Esophagus squamous epithelium (tissue), 5 donors: ENCODE measurements at places on chromosomes 4 and X.

GRCh38 chr4:26105815-26106699 is 192.0 kb downstream of the SMIM20 start:
- no peak for DNase-seq

DNA sequence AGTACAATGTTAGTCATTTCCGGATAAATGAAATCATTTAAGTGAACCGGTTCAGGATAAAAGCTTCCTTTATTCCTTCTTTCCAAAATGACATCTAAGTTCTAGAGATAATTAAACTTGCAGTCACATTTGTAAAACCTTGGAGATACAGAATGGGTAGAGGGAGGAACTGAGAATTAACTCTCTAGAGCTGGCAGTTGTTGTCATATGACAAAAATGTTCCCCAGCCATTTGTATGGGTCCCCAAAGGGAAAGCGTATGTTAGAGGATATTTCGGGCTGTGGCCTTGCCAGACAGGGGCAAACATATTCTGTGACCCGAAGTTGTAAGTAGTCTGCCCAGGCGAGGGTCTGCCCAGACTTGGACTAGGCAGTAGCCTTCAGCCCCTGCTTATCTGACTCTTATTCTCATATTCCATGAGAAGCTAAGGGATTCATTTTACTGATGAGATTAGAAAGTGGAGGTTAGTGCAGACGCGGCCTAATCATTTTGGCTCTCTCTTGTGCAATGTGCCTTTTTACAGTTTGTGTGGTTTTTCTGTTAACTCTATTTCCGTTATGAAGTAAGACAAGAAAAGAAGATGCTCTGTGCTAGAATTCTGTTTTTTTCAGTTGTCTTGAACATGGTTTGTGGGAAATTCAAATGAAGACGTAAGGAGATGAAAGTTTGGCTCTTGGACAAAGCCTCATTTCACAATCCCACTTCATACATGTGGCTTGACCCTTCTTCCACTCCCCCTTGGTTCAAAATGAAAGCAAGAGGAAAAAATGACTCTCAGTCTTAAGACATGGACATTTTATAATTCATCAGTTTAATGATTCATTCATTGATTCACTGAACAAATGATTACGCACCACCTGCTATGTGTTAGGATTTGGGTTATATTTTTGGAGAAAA is 2394.2 kb upstream of the AGA start:
- no peak for DNase-seq

DNA sequence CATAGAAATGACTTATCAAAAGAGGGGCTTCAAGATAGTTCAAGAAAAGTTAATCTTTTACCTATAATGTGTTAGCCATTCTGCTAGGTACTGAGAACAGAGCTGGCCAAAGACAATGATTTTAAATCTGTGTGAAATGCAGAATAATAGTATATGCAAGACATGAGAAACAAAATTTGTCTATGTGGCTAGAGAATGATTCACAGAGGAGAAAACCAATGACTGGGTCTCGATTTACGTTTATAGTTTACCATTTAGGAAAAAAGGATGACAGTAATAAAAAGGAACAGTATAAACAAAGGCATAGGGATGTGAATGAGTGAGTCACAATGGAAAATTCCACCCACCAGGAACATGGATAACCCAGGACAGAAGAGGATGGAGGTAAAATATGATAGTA is 31.9 kb downstream of the NPFFR2 start:
- no peak for DNase-seq

GRCh38 chr4:86926435-86927086 is 8.2 kb upstream of the AFF1 start:
- no peak for DNase-seq

GRCh38 chr4:137627739-137628460 is 95.6 kb upstream of the PCDH18 start:
- no peak for DNase-seq

- DNase-seq, result no peak
These were observed 8.8 kb upstream of the NKX6-1 start for GRCh38 chr4:84507941-84508340.

DNA sequence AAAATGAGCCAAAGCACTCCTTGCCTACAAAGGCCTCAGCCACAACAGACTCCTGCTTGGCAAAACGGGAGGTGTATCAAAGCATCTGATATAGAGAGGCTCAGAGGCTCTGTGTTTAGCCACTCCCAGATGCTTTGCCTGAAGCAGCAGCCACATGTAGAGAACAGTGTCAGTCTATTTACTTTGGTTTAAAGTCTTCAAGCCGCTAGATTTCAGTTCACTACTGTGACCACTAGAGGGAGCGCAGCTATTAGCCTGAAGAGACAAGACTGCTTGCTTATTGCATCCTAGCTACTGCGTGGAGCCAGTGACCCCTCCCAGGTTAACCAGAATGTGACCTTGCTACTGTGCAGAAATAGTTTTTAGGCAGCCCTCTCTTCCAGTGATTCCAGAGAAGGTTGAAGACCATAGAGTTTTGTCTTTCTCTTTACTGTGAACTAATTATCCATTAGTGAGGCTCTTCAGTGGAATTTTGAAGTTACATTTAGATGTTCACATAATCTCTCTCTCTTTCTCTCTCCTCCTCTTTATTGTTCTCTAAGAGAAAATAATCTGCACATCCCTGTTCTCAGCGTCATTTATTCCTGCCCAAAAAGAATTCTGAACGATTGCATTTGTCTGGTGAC is 39.3 kb downstream of the BMP3 start:
- DNase-seq, result no peak

- DNase-seq, result no peak
These were observed 160.1 kb downstream of the COX18 start for GRCh38 chr4:72909461-72909860.

DNA sequence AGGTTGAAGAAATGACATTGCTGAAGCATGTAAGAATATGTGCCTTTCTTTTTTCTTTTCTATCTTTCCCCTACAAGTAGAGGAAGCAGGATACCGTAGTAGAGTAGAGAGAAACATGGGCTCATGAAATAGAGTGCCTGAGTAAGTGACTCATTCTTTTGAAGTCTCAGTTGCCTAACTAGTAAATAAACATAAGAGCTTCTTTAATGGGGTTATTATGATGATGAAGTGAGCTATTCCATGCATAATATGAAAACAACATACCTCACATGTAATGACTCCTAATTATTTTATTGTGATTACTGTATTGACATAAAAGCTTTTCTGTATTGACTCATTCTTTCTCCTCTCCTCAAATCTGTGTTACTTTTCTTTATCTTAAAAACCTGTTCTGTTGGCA is 1538.2 kb downstream of the TECRL start:
- no peak for DNase-seq

- no peak for DNase-seq
These were observed 242.1 kb downstream of the ADAMTS3 start for GRCh38 chr4:72326692-72327632.

GRCh38 chrX:19658030-19658429 is 142.7 kb upstream of the MAP3K15 start:
- no peak for DNase-seq

GRCh38 chrX:65136424-65136823 is 160.2 kb upstream of the ZC4H2 start:
- DNase-seq, result no peak

DNA sequence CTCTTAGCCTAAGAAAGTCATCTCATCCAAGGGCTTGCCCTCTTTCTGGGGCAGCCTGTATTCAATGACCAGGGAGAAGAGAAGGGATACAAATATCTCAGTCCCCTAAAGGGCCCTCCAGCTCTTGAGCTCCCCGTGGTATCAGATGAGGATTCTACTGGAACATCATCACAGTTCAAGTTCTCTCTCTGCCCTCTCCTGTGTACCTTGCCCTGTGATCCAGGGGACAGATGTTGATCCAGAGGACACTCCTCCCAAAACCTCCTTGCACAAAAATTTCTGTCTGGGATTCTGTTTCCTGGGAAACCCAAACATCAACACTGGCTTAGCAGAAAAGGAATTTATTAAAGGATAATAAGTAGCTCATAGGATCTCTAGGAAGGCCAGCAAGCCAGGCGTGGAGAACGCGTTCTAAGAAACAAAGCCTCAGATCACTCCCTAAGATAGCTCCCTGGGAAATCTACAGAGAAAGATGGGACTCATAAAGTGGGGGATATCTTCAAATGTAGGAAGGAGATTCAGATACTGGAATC is 296.3 kb upstream of the KLF3 start:
- no peak for DNase-seq

DNA sequence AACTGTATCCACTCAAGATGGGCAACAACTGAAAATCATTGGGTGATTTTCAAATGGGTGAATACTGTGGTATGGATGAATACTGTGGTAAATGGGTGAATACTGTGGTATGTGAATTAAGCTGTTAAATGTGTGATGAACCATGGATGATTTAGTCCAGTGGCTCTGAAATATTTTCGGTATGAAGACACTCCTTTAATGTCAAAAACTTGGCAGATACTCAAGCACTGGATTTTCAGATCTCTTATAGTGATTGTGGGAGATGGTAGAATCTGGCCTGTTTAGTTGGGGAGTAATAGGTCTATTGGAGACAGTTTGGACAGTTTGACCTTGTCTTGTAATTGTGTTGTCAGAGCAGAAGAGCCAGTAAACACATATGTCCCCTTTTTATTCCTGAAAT is 45.7 kb downstream of the SSX7 start:
- DNase-seq, result no peak

DNA sequence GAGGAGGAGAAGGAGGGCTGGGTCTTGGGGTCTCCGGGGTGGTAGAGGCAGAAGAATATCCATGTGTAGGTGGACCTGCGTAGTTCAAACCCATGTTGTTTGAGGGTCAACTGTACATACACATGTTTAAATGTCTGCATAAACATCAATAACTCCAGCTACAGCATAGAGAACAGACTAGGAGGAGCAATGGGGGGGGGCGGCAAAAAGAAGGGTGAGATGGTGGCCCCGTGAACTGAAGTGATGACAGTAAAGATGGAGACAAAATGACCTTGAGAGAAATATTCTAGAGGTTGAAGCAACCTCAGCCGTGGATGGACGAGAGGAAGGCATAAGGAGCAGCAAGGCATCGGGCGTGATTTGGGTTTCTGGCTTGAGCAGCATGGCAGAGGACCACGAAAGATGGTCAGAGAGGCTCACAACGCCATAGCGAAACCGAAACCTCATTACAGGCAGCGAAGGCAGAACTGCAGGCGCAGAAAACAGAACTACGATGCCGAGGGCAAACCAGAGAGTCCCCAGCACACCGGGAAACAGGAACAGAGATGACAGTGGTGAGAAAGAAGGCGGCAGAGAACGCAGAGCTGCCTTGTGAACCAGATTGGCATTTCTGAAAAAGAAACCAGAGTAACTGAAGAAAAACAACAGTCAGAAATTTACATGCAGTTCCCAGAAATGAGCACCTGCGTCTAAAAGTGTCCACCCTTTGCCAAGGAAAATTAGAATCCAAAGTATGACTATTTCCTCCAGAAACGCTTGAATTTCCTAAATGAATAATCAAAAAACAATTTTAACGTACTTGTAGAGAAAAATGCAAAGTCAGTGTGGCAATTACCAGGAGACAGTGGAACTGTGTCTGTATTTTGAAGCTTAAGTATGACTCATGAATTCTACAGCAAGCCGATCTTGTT is 50.3 kb upstream of the ENPP6 start:
- DNase-seq, result peak; percentile 35

DNA sequence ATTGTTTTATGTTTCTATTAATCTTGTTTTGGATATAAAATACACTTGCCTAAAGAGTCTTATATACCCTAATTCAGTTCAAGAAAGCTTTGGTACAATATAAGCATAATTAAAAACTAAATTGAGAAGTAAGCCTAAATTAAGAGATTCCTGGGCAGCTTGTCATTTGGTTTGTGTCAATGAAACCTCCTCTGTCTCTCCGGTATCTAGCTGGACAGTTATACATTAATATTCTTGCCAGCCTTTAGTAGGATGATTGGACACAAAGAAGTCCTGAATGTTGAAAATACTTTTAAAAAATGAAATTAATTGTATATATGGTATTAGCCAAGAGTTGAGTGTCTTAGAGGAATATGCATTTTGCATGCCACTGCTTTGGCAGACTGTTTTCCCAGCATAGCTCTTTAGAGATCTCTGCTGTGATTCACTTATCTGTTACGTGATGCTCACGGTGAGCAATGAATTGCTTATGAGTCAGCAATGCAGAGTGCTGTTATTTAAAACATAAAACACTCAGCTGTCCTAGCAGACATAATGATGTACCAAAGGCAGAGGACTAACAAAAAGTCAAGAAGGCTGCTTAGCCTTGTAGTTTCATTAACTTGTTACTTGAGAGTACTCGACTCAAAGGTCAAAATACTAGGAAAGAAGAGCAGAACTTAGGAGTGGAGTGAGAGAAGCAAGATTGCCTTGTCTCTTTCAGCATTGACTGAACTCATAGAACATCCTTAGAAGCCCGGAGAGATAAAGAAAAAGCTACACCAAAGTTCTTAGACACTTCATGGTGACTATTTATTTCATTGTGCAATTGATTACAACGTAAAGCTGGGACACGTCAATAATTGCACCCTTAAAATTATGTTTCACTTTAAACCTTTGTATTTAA is 1296.1 kb upstream of the PCDH7 start:
- DNase-seq, result no peak

DNA sequence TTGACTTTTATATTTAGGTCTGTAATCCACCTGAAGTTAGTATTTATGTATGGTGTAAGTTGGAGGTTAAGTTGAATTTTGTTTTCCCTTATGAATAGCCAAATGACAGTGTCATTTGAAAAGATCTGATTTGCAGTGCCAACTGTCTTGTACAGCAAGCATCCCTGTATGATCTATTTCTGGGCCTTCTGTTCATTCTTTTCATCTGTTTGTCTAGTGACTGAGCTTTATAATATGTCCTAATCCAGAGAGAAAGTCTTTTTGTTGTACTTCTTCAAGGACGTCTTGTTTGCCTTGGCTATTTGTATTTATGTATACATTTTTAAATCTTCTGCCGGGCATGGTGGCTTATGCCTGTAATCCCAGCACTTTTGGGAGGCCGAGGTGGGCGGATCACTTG is 39.6 kb downstream of the CDKL5 start:
- no peak for DNase-seq

GRCh38 chrX:154990496-154990895 is 32.0 kb downstream of the F8 start:
- no peak for DNase-seq
